HCT116 (cell line): ENCODE measurements at places on chromosomes 7 and 10.

DNA sequence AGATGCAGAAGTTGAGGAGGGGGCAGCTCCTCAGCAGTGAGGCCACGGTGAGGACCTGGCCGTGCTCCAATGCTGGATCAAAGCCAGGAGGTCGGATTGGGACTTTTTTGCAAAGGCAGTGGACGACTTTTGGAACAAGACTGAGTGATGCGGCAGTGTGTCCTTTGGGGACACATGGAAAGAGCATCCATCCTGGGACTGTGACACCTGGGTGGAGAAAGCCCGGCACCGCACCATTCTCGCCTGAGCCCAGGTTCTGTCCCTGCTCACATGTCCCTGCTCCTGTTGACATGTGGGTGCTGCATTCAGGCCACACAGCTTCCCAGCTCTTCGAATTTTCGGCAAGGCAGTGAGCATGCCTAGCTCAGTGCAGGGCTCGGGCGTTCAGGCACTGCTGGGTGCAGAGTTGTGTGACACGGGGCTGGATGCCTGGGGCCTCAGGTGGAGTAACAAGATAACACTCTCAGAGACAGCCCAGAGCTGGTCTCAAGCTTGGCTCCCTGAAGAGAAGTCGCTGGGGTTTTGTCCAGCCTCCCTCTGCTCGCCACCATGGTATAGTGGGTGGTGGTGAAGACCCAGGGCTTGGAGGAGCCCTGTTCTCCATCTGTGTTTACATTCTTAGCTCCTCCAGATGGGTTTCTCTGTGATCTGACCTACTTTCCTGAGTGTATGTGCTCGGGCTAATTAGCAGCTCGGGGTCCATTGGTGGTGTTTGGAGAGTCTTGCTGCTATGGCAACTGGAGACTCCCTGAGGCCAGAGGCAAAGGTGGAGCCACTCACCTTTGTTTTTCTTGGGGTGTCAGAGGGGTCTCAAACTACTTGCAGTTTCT, 111.7 kb upstream of the BTBD16 start:
- no peak for DNase-seq

DNA sequence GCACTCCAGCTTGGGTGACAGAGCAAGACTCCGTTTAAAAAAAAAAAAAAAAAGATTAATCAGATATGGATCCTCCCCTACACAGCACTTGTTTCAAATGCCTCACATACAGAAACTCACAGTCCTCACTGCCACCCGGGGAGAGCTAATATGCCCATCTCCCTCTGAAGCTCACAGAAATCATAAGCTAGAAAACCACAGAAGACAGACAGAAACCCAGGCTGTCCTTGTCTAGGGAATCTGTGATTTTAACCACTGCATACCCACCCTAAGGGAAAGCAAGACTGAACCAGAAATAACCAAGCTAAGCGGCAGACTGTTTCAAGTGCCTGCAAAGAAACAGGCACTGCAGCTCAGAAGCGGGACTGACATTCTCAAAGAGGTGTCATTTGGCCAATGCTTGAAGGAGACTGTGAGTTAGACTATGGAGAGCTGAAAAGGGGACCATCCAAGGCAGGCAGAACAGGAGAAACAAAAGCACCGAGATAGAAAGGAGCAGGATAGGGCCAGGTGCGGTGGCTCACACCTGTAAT, 37.6 kb downstream of the SLC37A3 start:
- DNase-seq = no peak

- no peak for DNase-seq
Observed at GRCh38 chr10:80281292-80281691, 8.2 kb downstream of the MAT1A start.

GRCh38 chr7:132697003-132697402, 120.7 kb upstream of the PLXNA4 start:
- DNase-seq = no peak

DNA sequence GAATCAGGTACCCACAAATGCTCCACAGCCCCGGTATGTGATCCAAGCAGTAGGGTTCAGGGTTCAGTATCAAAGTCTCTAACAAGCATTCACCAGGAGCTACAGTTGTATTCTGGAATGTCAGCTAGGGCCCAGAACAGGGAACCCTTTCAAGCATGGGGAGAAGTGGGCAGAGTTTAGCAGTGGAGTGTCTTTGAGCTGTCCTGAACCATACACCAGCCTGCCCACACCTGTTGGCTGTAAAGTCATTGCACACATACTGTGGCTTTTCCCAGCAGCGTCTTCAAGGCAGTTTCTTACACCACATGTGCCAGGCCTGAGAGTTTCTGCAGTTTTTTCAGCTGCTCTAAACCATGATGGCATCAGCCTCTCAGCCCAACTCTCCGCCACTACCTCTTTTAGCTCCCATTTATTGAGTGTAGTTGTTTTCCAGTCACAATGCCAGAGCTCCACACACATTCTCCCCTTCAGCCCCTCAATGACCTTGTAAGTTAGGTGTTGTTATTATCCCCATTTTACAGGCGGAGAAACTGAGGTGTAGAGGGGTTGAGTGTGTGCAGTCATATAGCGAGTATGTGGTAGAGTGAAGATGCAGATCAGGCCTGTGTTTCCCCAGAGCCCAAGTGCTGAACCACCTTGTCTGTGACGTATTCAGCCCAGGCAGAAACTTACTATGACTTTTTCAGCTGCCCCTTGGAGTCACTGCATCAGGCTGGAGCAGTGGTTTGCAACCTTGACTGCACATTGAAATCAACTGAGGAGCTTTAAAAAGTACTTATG, 83.1 kb downstream of the CHN2 start:
- no peak for DNase-seq

DNA sequence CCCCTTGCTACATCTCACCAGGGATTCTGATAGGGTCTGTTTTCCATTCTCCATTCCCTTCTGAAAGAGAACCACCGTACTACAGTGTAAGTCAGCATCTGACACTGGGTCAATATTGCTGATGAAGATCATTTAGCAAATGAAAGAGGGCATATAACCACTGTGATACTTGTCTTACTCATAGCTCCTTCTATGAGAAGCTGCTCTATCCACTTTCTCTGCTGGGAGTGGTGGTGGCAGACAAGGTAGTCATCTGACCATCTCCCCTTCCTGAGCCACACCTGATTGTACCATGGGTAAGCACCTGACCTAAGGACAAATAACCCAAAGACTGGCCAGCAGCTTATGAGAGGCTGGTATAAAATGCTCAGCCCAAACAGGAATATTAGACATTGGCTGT, 220.4 kb downstream of the DOCK4 start:
- no peak for DNase-seq

- no peak for DNase-seq
Observed at GRCh38 chr10:127283576-127283975, 87.2 kb upstream of the INSYN2A start.
